Fibroblast of mammary gland (primary cell): ENCODE measurements at places on chromosomes 1 and 21.

- DNase-seq = no peak
Measured at GRCh38 chr1:14715802-14716201, 117.3 kb downstream of the KAZN start.

- peak; percentile 77 for DNase-seq
Measured at GRCh38 chr1:239951511-239952140, 140.1 kb upstream of the FMN2 start.

GRCh38 chr1:147781056-147781471 is 20.7 kb upstream of the GJA5 start:
- DNase-seq = peak; percentile 8

DNA sequence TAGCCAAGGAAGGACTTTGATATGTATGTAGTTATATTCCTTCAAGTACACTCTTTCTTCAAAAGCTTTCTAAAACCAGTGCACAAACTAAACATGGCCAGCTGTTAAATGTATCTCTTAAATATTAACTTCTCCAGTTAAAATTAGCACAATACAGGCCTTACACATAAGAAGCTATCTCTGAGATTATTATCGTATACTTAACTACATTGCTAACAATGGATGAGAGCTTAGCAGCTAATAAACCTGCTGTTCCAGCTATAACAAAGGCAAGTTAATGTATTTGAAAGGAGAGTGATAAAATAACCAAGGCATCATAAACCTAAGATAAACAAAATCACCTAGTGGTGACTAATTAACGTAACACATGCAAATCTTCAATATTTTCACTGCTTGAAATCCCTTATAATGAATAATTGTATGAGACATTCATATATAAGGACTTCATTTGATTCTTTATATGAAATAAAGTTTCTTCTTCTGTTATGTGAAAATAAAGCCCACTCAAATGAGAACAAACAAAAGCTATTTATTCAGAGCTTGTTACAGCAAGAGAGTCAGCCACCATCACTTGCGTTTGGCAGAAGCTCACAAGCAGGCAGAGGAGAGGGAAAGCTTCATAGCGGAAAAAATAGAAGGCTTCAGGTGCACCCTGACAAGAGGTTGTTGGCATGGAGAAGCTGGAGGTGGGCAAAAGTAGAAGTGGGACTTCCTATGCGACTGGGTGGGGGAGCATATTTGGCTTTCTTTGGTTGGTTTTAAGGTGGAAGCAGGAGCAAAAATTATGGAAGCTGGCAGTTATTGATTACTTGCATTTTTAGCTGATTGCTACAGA is 274.1 kb upstream of the CHRM3 start:
- DNase-seq = no peak

- DNase-seq = no peak
Measured at GRCh38 chr1:231028682-231029081, 11.4 kb downstream of the FAM89A start.

GRCh38 chr1:87208931-87209330 is 119.7 kb upstream of the LMO4 start:
- DNase-seq = no peak

DNA sequence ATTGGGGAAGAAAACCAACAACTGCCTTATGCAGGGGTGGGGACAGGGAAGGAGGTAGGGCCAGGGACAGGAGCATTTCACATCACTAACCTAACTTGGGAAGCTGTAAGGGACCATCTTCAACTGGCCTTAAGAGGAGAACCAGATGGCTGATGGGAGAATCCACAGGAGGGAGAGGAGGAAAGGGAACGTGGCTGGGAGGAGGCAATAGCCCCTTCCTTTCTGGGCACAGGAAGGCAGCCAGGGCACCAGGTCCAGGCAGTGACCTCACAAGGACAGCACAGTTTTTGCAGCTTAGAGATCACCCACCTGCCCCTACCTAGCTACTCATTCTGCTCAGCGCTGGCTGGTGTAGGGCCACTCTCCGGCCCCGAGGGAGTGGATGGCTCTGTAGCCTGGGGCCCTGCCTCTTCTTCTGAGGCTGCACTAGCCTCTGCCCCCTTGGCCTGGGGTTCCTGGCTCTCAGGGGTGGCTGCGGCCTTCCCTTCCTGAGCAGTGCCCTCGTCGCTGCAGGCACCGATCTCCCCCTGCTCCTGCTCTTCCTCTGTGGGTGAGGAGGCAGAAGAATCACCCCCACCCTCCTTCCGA is 1.7 kb downstream of the MARCKSL1 start:
- no peak for DNase-seq

DNA sequence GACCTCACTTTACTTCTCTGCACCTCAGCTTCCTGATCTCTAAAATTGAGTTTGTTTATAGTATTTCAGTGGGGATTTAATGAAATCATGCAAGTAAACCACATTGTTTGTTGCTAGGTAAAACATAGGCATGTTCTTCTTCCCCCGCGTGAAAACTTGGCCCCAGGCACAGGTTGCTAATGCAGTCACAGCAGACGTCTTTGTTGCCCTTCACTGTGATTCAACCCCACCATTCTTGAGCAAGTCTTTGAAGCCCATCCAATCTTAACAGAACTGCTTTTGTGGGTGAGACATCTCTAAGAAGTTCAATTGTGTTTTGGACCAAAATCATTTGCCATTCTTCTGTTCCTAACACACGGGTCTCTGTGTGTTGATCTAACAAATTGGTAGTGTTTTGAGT is 185.5 kb downstream of the ZNF281 start:
- DNase-seq = peak; percentile 62

DNA sequence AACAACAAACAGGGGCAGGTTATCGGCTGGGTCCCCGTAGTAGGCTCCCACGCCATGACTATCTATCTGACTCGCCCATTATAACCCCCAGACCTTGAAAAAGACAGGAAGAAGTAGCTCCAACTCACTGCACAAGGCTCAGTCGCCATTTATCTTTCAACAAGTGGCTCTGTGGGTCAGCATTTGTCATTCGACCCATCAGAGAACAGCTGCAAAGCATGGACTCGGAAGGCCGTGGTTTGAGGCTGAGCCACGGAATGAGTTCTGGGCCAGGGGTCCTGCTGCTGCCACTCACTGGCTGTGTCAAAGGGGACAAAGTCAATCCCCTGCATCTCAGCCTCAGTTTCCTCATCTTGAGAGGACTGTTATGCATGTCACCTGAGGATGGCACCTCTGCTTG is 131.0 kb downstream of the DMRTA2 start:
- DNase-seq = no peak

DNA sequence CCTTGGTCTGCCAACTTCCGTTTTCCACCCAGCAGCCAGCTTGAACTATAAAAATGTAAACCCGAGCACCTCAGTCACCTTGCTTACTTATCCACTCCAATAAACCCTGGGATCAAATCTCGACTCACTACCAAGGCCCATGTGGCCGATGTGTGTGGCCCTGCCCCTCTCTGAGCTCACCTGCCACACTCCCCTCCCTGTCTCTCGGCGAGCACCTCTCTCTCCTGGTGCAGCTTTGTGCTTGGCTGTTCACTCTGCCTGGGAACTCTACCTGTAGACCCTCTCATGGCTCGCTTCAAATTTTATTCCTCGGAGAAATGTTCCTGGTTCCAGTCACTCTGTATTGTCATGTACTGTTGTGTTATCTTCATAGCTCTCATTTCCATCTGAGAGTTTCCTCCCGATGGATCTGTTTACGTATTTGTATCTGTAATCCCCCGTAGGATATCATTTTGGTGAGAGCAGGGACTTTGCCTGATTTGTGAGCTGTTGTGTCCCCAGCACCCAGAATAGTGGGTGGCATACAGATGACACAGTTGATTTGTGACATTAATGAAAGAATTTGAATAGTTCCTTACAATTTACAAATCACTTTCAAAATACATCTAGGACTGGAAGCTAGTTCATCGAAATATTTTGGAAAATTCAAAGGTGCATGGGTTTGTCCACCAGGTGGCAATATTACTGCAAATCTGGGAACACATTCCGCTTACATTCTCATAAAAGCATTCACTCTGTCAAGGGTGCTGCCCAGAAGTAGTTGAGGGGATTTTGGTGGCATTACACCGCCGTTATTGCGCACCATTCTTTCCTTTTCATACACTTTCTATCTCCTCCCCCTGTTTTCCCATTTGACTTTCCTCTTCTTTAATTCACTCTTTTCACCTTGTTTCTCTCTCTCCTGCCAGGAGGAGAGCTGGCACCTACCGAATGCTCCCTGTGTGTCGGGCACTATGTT is 95.3 kb downstream of the ABCA4 start:
- peak; percentile 78 for DNase-seq

- DNase-seq = no peak
Measured at GRCh38 chr1:13540866-13541265, 27.1 kb upstream of the LRRC38 start.

DNA sequence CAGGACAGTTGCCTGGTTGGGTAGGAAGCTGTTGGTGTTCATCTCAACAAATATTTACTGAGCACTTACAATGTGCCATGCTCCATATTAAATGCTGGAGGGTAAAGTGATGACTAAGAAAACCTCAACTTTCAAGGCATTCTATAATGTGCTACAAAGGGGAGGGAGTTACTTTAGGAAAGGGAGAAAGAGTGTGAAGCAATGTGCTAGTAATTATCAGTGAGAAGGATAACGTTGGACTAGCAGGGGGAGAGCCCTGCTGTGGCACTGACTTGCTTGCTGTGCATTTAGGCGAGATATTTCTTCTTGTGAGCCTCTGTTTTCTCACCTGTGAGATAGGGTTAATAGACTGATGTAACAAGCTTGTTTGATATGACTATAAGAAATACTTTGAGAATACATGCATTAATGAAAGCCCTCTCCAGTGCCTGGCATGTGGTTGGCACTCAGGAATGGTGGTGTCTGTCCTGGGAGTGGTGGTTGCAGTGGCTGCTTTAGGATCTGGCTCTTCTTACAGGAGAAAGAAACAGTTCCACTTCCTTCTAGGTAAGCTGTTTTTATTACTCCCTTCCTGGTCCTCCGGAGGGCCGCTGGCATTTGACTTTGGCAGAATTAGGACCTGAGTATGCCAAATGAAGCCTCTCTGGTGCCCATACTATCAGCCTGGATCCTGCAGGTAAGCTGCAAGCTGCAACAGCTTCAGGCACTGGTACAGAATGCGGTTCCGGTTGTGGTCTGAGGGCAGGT is 111.1 kb upstream of the COA6 start:
- no peak for DNase-seq

GRCh38 chr1:50880373-50880772 is 79.7 kb downstream of the FAF1 start:
- peak; percentile 42 for DNase-seq

DNA sequence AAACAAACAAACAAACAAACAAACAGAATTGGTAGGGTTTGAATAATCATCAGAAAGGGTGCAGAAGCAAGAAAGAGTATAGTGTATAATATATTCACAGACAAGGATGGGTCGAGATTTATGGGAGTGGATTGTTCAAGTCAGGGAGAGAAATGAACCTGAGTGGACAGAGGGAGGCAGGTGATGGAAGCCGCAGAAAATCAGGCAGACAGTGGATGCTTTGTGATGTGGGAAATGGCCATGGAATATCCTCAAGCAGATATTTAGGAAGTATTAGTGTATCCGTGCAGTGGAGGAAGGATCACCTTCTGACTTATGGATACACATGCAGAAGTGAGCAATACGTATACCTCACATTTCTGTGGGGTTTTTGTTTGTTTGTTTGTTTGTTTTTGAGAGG is 14.0 kb upstream of the SLC45A1 start:
- DNase-seq = no peak

DNA sequence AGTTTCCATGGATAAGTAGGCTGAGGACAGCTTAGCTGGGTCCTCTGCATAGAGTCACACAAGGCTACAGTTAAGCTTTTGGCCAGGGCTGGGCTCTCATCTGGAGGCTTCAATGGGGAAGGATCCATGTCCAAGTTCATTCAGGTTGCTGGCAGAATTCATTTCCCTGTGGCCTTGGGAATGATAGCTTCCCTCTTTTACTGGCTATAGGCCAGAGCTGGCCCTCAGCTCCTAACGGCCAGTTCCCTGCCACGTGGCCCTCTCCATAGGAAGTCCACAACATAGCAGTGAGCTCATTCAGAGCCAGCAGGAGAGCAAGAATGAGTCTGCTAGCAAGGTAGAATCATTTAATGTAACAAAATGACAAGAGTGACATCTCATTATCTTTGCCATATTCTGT is 15.1 kb upstream of the PODN start:
- peak; percentile 73 for DNase-seq

- peak; percentile 30 for DNase-seq
Measured at GRCh38 chr1:56416495-56416894, 162.9 kb downstream of the PLPP3 start.

DNA sequence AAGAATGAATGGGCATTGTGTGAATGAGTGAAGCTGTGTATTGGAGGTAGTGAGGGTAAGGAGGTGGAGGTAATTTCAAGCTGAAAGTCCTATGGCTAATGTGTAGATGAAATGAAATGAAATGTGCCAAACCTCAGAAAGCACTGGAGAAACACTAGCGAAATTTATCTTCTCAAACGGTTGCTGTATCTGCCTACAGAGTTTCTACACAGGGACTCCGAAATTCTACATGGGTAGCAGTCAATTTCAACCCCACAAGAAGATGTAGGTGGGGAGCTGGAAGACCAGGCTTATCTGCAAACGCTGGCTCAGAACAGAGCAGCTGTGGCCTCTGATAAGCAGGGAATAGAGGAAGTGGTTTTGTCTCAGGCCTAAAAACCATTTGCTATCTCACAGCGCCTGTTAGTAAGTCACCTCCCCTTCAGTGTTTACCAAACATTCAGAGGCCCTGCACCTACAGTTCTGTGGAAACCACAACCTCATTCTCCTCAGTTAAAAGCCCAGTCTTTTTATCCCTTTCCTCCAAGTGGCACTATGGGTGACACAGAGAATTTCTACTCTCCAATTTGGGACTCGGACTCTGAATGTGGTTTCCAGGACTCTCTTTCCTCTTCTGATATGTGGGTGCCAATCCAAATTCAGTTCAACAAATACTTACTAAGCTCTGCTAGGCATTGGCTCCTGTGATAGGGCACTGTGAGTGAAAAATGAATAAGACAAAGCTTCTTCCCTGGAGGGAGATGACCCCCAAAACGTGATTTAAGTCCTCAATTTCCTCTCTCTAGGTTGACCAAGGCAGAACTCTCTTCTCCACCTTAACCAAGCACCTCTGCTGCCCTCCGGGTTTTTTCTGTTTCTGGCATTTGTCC is 17.2 kb upstream of the SLAMF6 start:
- no peak for DNase-seq

DNA sequence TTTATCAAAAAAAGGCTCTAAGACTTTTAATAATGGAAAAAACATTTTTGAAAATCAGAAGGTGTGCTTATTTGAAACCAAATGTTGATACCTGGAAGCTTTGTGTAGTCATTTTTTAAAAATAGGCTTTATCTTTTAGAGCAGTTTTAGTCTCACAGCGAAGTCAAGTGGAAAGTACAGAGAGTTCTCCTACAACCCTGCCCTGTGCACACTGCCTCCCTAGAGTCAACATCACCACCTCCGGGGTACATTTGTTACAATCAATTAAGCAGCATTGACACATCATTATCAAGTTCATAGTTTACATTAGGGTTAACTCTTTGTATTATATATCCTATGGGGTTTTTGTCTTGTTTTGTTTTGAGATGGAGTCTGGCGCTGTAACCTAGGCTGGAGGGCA is 10.7 kb upstream of the ERO1B start:
- DNase-seq = no peak

GRCh38 chr21:14616380-14617039 is 70.4 kb upstream of the SAMSN1 start:
- peak; percentile 13 for DNase-seq
